Dermis microvascular lymphatic vessel endothelial cell (primary cell): ENCODE measurements at places on chromosomes 1 and 21. TPM values are rescaled to one million over a fixed set of nuclear protein-coding genes. Genes with fewer than 3 reads are reported as not detected.

The TAS1R3 gene
- total RNA-seq = under 0.01 and 0.25 TPM in 2 replicates

The IL19 gene
- not detected in 2 replicates for total RNA-seq

The ACBD6 gene
- total RNA-seq = 53.6 and 55.2 TPM in 2 replicates

The GJA5 gene
- total RNA-seq = 0.26 and 0.51 TPM in 2 replicates

The CA14 gene
- not detected in 2 replicates for total RNA-seq

The CD1C gene
- not detected in 2 replicates for total RNA-seq

The ZYG11A gene
- 0.13 TPM in 2 replicates for total RNA-seq

The TMEM200B gene
- total RNA-seq = 0.13 TPM in 2 replicates

The CD46 gene
- total RNA-seq = 99.8 and 101 TPM in 2 replicates

The FAM78B gene
- 0.26 and 0.38 TPM in 2 replicates for total RNA-seq

The SPOCD1 gene
- 2.5 and 4.0 TPM in 2 replicates for total RNA-seq

The CBR1 gene
- total RNA-seq = 13.4 and 23.3 TPM in 2 replicates

The ST6GALNAC3 gene
- 45.5 and 49.9 TPM in 2 replicates for total RNA-seq

The PPIAL4G gene
- total RNA-seq = not detected in 2 replicates

The SYT11 gene
- total RNA-seq = 14.2 and 20.3 TPM in 2 replicates

The GPR157 gene
- total RNA-seq = 3.9 and 5.1 TPM in 2 replicates
